Activated CD4-positive, alpha-beta memory T cell treated with anti-CD3 and anti-CD28 coated beads for 36 hours (primary cell): ENCODE measurements at places on chromosomes 6 and 20. TPM values are rescaled to one million over a fixed set of nuclear protein-coding genes. Genes with fewer than 3 reads are reported as not detected.

GRCh38 chr20:53944796-53945195 is 125.6 kb downstream of the BCAS1 start:
- DNase-seq = no peak

GRCh38 chr6:170029416-170030283 is 261.2 kb downstream of the DLL1 start:
- DNase-seq = no peak

GRCh38 chr6:42260396-42260888 is 42.8 kb upstream of the MRPS10 start:
- no peak for DNase-seq

DNA sequence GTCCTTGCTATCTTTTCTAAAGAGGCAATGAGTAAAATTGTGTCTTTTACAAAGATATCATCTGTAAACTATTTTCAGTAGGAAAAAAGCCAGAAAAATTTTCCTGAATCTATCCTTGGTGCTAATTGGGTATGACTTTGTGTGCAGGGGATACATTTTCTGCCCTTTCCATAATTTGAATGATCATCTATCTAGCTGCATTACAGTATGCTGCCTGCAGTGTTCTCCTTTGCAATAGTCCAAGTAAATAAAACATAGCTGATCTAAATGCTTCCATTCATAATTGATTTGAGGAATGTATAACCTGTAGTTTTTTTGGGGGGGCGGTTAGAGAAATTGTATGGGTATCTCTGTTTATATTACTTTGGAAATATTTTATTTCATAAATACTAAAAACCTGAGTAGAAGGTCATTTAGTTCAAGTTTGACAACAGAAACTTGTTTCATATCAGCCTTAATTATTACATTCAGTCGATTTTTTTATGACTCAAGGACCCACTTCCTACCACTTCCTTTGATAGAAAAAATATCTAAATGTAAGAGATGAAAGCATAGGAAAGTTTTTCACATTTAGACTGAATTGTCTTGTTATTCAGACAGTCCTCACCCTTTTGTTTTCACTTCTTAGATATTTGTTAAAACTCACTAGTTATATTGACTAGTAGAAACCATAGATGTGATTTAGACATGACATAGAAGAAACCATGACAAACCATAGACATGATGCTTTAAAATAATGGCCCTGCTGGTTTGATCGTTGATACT is 75.3 kb downstream of the AIG1 start:
- DNase-seq = no peak

- no peak for DNase-seq
Observed at GRCh38 chr20:48921883-48922820, 641 bp downstream of the ARFGEF2 start.

CRYBG1 gene
- 38.4 TPM for total RNA-seq

RSPH4A gene
- not detected for total RNA-seq

DNAH8 gene
- 0.02 TPM for total RNA-seq

AGER gene
- 23.5 TPM for total RNA-seq
